Neuronal stem cell (in vitro differentiated cells): ENCODE measurements at places on chromosomes 4 and X.
A peak's percentile ranks its signal among the peaks of the same experiment; 100 is the strongest.

DNA sequence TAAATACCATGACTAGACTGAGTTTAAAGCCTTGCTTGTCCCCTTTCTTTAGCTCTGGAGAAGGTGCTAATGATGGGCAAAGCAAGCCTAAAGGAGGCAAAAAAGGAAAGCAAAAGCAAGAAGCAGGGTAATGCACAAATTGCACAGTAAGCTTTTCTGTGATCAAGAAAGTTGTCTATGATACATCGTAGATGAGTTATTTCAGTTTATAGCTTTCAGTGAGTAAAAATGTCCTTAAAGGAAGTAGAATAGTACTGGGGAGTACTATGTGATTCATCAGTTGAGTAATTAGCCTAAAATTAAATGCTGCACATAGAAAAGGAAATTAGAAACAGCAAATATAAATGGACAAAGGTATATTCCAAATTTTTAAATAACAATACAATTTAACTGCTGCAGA is 50.2 kb upstream of the PDE5A start:
- no peak for DNase-seq

DNA sequence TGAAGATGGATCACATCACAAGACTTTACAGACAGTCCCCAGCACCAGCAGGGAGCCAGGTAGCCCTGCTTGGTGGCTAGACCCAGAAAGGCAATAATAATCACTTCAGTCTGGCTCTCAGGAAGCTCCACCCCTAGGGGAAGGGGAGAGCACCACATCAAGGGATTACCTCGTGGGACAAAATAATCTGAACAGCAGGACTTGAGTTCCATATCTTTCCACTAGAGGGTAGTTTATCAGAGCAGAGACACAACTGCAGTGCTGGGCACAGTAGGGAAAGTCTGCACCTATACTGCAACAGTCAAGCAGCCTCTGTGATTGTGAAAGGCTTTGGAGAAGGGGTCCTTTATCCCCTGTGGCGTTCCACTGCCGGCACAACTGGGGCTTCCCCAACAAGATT is 547.0 kb upstream of the POU3F4 start:
- no peak for DNase-seq

DNA sequence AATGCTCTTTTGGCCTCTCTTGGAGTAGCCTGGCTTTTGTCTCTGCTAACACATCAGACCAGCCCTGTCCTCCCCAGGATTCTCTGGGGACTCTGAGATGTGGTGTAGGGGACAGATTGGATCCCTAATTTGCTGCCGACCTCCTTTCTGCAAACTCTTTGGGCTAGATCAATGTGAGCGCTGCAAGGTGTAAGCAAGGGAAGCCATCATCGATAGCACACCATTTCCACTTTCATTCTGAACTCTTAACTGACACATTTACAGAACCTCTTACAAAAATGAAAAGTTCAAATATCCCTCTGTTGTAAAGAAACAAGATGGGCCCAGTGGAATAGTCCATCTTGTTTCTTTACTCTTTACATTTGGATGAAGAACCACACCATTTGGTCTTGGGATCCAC is 46.6 kb downstream of the PGRMC2 start:
- DNase-seq: no peak

GRCh38 chrX:74419864-74420195 is 1.5 kb upstream of the SLC16A2 start:
- peak; percentile 9 for DNase-seq

DNA sequence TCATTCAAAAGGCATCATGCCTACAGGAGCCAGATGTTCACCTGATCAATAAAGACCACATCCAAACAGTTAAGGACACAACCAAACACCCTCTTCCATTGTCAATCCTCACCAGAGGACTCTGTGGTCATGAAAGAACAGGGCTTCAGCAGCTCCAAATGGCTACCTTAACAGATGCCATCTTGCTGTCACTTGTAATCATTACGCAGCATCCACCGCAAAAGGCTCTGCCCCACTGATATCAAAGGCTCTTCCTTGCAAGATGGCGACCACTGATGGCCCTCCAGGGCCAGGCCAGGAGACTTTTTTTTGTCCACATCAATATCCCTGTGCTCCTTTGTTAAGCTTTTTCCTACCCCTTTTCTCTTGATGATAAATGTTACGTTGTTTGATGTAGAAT is 157.4 kb downstream of the DHRSX start:
- no peak for DNase-seq

DNA sequence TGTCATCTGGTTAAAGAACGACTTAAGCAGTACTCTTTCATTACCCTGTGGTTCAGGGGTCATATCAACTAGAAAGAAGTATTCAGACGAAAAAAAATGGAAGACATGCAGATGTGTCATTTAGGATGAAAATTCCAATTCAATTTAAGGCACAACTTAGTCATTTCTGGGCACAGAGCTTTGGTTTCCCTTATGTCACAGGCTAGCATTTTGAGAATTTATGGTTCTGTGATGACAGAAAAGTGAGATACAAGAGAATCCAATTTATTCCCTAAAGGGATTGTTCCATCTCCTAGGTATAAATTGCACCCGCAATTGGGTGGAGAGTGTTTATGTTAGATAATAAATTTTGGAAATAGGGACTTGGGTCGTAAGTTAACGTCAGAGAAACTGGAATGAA is 306.6 kb downstream of the STK32B start:
- no peak for DNase-seq

DNA sequence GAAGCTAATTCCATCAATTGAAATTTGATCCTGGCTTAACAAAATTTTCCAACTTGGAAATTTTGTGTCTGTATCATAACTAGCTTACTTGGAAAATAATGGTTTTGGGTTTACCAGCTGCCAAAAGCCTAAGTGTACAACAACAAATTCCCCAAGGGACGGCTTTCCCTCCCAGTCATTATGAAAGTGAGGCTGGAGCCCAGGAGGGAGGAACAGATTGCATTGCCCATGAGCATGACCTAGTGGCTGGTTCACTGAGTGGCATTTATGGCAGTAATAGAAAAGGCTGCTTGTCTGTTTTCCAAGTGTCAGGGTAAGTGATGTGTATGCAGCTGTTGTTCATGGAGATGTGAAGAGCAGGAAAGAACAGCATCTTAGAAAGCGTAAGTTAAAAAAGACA is 70.8 kb upstream of the HHIP start:
- no peak for DNase-seq

DNA sequence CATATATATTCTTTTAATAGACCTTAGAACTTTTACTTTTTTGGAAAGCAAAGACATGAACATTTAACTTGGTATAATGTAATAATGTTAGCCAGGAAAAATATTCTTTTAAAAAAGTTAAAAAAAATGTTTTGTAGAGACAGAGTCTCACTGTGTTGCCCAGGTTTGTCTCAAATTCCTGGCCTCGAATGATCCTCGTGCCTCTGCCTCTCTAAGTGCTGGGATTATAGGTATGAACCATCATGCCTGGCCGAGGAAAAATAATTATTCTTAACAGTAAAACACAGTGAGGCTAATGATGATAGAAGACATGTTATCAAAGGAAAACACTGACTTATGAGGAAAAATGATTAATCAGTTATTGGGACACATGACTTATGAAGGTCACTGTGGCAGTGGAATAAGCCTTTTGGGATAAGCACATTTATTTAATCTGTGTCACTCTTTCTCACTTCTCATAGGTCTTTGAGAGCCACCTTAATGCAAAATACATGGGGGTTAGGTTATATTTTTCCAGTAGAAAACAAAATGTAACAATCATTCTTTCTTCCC is 6.0 kb upstream of the BMP2K start:
- no peak for DNase-seq

DNA sequence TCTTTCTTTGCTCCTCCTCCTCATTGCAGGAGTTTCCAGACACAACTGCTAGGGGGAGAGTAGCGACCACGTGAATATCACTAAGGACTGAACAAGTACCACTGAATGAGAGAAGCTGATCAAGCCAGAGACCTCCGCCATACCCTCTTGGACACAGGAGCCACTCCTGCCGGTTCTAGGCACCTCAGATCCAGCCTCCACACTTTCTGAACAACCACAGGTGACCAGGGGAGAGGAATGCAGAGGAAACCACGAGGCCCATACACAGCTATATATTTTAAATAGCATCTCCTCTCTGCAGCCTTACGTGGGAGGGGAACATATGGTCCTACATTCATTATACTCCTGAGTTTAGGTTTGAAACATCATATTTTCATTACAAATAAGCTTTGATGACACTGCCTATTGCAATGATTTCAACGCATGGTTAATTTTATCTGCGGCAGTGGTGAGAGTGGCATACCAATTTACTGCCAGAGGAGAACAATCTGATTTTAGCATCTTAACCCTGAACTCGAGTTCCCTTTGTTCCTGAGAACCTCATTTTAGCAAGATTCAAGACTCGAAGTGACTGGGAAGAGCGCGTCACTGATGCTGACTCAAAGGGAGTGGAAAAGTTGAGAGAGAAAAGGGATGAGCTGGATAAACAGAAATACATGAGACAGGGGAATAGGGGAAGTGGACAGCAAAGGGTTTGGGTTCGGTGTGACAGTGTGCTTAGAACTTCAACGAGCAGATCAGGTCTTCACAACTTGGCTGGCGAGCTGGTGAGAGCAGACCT is 231.7 kb upstream of the PPARGC1A start:
- no peak for DNase-seq

- DNase-seq: peak; percentile 56
These were observed 44.3 kb downstream of the NYX start for GRCh38 chrX:41491267-41492004.

DNA sequence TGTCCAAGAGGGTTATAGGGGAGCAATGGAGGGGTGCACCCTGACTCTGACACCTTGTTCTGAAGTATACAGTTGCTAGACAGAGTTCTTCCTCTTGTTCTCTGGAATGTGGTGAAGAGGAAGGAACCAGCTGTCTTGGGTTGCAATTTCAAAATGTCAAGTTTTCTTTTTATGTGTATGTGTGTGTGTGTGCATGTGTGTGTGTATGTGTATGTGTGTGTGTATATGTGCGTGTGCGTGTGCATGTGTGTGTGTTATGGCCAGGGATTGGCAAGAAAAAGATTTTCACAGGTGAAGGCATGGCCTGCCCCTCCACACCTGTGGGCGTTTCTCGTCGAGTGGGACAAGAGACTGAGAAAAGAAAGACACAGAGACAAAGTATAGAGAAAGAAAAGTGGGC is 81.6 kb upstream of the ADGRA3 start:
- DNase-seq: no peak
